ENCODE measurements at places on chromosomes 3 and 15.

DNA sequence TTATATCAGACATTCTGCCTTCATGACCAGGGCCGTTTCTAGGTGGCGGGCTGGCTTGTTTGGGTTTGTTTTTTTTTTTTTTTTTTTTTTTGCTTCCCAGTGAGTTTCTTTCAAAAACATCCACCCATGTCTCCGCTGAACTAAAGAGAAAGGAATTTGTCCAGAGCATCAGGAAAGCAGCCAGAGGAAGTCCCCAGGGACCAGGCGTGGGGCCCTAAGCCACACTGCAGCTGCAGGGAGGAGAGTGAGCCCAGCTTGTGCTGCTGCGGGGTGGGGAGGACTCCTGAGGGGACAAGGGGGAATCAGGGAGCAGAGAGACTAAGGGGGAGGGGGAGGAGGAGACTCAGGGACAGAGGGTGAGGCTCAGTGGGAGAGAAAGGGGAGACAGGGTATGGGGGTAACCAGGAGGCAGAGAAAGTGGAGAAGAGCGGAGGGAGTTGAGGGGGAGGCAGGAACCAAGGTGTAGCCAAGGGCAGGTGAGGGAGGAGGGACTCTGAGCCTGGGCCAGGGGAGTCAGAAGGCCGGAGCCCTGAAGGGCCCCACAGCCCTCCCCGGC lies 49.5 kb downstream of the CYP11A1 start:
- DNase-seq, result peak; percentile 65

DNA sequence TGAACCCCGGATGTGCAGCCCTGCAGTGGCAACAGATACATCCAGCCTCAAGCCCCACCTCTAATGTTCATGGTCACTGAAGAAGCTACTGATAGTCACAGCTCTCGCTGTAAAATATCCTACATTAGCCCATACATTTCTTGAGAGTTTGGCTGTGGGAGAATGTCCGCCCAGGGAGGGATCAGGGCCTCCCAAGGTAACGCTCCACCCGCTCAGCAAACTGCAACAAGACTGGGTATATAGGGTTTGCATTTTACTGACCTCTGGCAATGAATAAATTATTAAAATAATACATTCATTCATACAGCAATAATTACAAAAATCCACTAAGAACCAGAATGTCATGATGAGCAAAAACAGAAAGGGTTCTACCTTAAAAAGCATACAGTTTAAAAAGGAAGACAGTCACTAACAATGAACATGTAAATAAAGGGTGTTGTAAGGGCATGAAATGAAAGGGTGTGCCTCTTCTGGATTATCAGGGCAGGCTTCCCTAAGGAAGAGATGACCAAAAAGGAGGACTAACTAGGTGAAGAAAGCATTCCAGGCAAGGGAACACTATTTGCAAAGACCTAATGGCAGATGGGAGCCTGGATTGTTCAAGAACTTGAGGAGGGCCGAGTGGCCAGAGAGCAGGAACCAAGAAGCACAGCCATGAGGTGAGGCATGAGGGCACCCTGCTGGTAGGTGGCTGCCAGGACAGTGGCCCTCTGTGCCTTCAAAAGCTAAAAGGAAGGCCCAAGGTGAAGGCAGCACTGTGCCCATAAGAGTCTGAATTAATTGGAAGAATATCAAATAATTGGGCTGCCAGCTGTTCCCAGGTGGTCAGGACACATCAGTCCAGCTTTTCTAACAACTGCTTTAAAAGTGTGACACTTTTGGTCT lies 28.1 kb upstream of the CTDSPL start:
- DNase-seq, result no peak

DNA sequence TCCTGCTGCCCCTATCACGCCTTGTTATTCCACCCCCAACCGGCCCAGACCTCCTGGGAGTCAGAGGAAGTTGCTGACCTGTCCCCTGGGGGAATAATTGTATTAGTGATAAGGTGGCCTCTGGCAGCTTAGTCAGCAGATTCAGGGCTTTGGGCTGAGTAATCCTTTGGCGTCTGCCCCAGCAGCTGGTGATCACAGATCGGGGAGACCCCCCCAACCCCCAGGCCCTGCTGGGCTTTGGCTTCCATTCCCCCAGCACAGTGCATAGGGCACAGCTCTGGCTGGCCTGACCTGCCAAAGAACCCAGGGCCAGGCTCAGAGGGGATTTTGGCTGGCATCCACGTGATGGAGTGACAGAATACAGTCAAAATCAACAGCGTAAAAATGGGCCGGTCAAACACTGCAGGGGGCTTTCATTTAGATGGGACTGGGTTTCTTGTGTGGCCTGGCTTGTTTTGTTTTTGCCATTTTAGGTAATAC lies 3.9 kb upstream of the NR2E3 start:
- no peak for DNase-seq

GRCh38 chr3:38454884-38455638 lies 1.4 kb downstream of the ACVR2B start:
- peak; percentile 73 for DNase-seq

GRCh38 chr3:25566358-25566920 lies 98.3 kb downstream of the TOP2B start:
- no peak for DNase-seq

- no peak for DNase-seq
These were observed 262.1 kb downstream of the IGSF11 start for GRCh38 chr3:118772547-118773011.

DNA sequence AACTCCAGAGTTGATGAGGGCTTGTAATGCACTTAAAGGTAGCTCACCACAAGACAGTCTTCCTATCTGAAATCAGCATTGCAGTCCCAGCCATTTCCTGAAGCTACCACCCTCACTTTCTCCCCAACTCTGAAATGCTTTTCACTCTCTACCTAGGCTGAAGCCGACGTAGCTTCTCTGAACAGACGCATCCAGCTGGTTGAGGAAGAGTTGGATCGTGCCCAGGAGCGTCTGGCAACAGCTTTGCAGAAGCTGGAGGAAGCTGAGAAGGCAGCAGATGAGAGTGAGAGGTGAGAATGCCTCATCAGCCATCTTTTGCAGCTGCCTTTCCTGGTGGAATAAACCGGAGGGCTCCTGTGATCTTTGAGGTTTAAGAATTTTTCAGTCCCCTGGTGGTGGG lies 14.3 kb downstream of the TPM1 start:
- no peak for DNase-seq

DNA sequence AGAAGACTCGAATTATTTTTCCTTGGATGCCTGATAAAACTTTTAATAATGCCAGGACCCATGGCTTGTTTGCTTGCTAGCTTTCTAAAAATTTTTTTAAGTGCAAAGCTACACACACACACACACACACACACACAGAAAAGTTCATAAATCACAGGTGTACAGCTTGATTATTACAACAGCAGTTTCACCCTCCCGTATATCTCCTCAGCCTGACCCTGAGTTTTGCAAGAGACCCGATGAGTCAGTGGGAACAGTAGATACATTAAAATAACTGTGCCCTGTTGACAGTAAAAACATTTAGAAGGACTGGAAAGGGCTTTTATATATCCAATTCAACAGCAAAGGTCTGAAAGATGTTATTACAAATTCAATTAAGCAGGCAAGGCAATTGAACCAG lies 46.7 kb downstream of the EMC4 start:
- DNase-seq, result no peak

- no peak for DNase-seq
These were observed 167.5 kb upstream of the HES1 start for GRCh38 chr3:193968380-193968974.

GRCh38 chr3:122322095-122323075 lies 2.7 kb upstream of the CSTA start:
- no peak for DNase-seq

GRCh38 chr3:22713936-22714335 lies 489.2 kb upstream of the UBE2E2 start:
- DNase-seq, result no peak

DNA sequence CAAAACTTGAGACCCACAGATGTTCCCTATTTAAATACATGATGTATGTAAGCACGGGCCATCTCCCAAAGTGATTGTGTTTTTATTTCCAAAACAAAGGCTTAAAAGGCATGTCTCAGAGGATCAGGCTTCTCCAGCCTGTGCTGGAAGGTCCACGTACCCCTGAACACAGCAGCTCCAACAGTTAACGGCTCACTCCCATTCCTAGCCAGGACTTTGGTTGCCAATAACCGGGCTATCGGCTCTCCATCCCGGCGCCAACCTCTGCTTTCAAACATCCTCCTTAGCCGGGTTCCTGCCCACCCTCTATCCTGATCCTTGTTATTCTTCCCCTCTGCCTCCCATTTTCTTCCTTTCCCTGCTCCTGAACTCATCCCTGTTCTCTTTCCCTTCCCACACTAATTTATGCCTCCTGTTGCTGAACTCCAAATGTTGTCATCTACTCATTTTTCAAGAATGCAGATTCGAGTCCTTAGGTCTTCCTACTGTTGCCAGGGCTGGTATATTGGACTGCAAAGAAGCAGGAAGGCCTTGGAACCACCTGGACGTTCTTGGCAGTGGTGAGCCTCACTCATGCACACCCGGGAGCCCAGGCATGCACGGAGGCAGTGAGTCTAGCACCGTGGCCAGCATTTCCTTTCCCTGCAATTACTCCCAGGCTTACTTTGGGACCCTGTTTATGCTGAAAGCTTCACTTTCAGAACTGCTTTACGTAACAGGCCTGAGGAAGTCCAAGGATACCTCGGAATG lies 128.4 kb upstream of the RAD18 start:
- DNase-seq, result no peak

DNA sequence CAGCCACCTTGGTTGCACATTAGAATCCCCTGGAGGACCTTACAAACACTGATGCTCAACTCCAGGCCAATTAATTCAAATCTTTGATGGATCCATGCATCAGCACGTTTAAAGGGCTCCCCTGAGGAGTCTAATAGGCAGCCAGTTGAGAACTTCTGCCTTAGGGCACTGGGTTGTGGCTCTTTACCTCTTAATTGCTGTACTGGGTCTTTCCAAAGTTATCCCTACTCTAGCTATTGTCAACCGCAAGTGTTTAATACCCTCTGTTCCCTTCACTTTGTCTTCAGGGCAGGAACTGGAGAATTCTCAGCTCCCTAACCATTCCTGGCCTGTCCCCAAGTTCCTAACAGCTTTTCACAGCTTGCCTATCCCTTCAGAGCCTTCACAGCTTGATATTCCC lies 15.0 kb upstream of the FAM174B start:
- DNase-seq, result no peak

Data from NCI-H2107 (cell line).